ENCODE measurements at places on chromosomes 11 and 22.

GRCh38 chr11:76233196-76233921 lies 27.1 kb upstream of the WNT11 start:
- peaks cover 39% of the 10 kb centered on the region for H3K4me1 ChIP-seq
- DNase-seq = no peak
- no peak overlapping the region for H3K4me3 ChIP-seq
- H3K27ac ChIP-seq = no peak overlapping the region
- peaks cover 3% of the 10 kb centered on the region for H3K27me3 ChIP-seq

DNA sequence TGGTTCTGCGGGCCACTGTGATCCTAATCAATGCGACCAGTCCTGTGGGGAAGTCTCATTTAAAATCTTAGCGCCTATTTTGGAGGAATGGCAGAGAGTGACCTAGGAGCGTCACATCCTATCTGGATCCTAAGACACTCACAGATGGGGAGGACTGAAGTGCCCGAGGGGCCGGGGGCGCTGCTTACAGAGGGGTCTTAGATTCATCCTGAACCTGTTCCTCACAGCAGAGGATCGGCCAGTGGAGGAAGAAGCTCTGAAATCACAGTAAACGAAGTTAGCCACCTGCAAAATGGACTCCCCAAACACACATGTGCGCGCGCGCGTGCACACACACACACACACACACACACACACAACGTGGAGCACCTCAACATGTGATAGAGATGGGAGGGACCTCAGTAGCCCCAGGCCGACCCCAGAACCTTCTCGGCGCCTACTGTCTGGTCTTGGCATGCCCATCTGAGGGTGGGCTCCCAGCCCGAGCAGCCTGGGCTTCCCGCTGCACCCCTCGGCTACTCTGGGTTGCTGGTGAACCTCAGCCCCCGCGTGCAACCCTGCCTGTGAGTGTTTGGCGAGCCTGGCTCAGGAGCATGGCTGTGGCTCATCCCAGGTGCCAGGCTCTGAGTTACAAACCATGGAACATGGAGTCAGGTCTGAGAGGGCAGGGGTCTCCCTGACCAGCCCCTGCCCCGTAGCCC lies 613.3 kb downstream of the TBC1D22A start:
- no peaks in the 10 kb centered on the region for H3K36me3 ChIP-seq
- no peak overlapping the region for H3K4me3 ChIP-seq
- no peaks in the 10 kb centered on the region for H3K4me1 ChIP-seq
- H3K27ac ChIP-seq = no peak overlapping the region
- H3K27me3 ChIP-seq = no peaks in the 10 kb centered on the region

GRCh38 chr11:11960687-11961086 lies 47.7 kb downstream of the DKK3 start:
- peaks cover 15% of the 10 kb centered on the region for H3K4me1 ChIP-seq
- no peak overlapping the region for H3K4me3 ChIP-seq
- peak; percentile 59 for DNase-seq
- H3K27me3 ChIP-seq = no peaks in the 10 kb centered on the region
- H3K27ac ChIP-seq = no peak overlapping the region

DNA sequence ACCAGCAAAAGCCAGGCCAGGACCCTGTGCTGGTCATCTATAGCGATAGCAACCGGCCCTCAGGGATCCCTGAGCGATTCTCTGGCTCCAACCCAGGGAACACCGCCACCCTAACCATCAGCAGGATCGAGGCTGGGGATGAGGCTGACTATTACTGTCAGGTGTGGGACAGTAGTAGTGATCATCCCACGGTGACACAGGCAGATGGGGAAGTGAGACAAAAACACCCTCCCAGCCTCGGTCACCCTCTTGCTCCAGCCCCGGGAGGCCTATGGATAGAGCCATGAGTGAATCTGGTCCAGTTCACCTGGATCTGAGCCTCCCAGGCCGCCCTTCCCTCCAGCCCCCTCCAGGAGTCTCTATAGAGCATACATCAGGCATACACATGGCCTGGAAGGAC lies 115.2 kb upstream of the IGLL5 start:
- DNase-seq = no peak
- no peaks in the 10 kb centered on the region for H3K27me3 ChIP-seq
- no peaks in the 10 kb centered on the region for H3K36me3 ChIP-seq

GRCh38 chr22:37607010-37607934 lies 1.4 kb upstream of the GGA1 start:
- H3K36me3 ChIP-seq = peaks cover 6% of the 10 kb centered on the region
- no peak overlapping the region for H3K27ac ChIP-seq
- DNase-seq = peak; percentile 78
- H3K4me3 ChIP-seq = no peak overlapping the region
- H3K4me1 ChIP-seq = peaks cover 55% of the 10 kb centered on the region
- H3K27me3 ChIP-seq = no peaks in the 10 kb centered on the region
